Adipose tissue (tissue), 3 donors: ENCODE measurements at places on chromosomes 3 and 15. TPM values are rescaled to one million over a fixed set of nuclear protein-coding genes. Genes with fewer than 3 reads are reported as not detected.

ALCAM gene
- polyA plus RNA-seq: 3.6 TPM

DUOX1 gene
- polyA plus RNA-seq: 0.34 TPM

BCHE gene
- 1.1 TPM for polyA plus RNA-seq

GOLGA8S gene
- polyA plus RNA-seq: 0.34 TPM

GABRR3 gene
- polyA plus RNA-seq: not detected

SPINK8 gene
- not detected for polyA plus RNA-seq

PATL2 gene
- 0.47 TPM for polyA plus RNA-seq

SLC22A14 gene
- polyA plus RNA-seq: 0.16 TPM
